ENCODE measurements at places on chromosomes 16 and 17. TPM values are rescaled to one million over a fixed set of nuclear protein-coding genes. Genes with fewer than 3 reads are reported as not detected.

- DNase-seq: no peak
Observed at GRCh38 chr17:3574231-3574630, 16.6 kb upstream of the TRPV3 start.

The TEKT5 gene
- not detected for total RNA-seq

DNA sequence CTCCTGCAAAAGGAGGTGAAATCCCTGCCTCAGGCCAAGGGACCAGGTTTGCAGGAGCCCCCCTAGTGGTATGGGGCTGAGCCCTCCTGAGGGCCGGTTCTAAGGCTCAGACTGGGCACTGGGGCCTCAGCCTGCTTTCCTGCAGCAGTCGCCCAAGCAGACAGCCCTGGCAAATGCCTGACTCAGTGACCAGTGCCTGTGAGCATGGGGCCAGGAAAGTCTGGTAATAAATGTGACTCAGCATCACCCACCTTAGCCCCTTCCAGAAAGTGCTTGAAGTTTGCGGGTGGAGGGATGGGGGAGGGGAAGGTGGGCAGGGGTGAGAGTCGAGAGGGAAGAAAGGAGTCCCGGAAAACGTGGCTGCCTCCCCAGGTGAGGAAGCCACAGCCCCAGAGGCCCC is 2.1 kb downstream of the MC1R start:
- DNase-seq: no peak

- DNase-seq: no peak
Observed at GRCh38 chr16:86834451-86835035, 256.2 kb downstream of the FOXL1 start.
